ENCODE measurements at places on chromosomes 6 and 20.

- DNase-seq: no peak
These were observed 96.1 kb upstream of the RIN2 start for GRCh38 chr20:19661717-19662636.

DNA sequence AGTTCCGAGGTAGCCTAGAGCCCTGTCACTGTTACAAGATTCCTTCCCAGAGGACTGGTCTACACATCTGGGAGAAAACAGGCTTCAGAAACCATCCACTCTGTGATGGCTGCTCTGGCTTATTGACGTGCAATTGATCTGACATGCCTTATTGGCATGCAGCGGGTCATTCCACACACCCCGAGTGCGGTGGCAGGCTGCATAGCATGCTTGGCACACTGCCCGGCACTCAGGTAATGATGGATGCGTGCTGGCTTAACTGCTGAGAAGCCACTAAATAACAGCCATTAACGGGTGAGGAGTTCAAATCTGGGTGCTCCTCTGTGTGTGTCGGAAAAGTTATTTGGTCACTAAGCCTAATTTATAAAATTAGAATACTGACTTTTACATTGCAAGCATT lies 67.9 kb upstream of the CDH4 start:
- no peak for DNase-seq

GRCh38 chr6:38261626-38262025 lies 378.1 kb downstream of the BTBD9 start:
- no peak for DNase-seq

- no peak for DNase-seq
These were observed 78.3 kb downstream of the ATG5 start for GRCh38 chr6:106247293-106247692.

GRCh38 chr20:52867305-52867704 lies 104.9 kb upstream of the TSHZ2 start:
- no peak for DNase-seq

DNA sequence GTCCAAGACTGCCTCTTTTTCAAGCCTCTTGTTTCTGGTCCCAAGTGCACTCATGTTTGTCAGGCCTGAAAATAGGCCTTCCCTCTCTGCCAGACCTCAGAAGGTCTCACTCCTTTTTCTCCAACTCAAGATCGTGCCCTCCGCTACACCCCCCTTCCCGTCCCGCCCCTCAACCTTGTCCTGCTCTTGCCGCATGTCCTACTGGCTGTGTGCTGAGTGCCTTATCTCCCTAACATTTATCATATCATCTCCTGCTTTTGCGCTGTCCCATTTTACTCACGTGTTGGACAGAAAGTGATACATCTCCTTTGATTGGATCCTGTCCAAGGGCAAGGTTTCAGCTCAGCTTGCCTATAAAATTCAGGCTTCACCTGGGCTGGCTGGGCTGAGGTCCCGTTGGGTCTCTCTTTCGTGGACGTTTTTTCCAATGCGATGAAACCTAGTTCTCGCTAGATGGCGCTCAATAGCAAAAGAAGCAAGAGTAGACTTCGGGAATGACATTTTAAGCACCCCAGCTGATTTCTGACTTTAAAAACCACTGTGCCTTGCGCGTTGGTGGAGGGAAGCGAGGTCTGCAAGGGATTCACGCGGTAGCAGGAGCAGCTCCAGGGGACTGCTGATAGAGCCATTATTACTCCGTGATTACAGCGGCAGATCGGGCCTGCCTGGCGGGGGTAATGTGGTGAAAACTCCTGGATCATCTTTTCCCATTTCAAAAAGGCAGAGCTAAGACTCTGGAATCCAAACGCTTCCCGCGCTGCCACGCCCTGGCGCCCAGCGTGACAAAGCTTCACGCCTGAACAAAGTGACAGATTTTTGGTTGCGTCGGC lies 137.6 kb downstream of the IMPG1 start:
- no peak for DNase-seq

Measured in Right ventricle myocardium inferior (tissue), 1 donor.